ENCODE measurements at places on chromosomes 3 and 15.

DNA sequence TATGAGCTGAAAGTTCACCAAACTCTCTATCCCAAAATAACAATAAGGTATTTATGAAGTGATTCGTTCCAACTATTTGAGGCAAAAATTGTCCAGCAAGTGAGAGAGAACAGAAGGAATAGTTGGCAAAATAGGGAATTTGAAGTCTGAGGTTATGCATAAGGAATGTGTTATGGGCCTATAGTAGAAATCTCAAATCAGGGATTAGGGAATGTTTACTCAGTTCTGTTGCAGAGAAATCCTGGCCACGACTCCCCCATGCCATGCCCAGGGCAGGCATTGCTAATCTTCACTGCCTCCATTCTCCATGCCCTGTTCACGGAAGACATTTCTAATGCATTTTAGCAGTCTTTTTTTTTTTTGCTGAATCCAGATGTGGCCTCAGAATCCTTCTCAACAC, 58.6 kb downstream of the FLNB start:
- DNase-seq = peak; percentile 90

- peak; percentile 63 for DNase-seq
Observed at GRCh38 chr3:148852271-148852992, 12.7 kb upstream of the CPA3 start.

- no peak for DNase-seq
Observed at GRCh38 chr3:27791956-27792355, 69.8 kb upstream of the EOMES start.

DNA sequence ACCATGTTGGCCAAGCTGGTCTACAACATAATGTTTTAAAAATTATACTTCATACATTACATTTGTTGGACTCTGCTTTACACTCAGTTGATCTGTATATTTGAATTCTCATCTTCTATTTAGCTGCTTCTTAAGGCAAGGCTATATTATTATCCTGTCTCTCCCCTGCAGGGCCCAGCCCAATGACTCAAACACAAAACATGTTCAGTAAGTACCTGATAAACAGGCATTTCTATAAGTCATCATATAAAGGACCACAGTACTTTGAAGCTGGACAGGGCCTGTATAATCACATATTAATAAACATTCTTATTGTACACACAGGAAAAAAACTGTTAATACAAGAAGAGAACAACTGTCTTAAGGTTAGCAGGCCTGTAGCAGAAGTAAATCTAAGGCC, 36.2 kb downstream of the NGLY1 start:
- no peak for DNase-seq
